ENCODE measurements at places on chromosomes 16 and 17. TPM values are rescaled to one million over a fixed set of nuclear protein-coding genes. Genes with fewer than 3 reads are reported as not detected.

The LRRC46 gene
- 1.6 TPM for total RNA-seq

The HBM gene
- not detected for total RNA-seq

DNA sequence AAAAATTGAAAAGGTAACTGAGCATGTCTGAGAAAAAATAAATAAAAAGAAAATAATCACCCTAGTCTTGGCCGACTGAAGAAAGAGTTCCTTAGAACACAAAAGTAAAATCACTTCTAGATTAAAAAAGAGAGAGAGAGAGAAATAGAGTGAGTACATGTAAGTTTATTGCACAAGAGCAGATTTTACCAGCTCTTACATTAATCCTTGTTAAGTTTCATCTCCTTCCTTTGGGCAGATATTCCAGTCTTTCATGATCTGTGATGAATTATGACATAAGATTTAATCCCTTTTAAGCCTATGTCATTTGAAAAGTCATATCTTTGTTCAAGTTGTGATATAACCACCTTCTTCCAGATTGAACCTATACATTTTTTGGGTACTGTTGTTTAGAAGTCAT lies 54.8 kb downstream of the NFAT5 start:
- no peak for DNase-seq

The ABCC6 gene
- total RNA-seq = not detected

GRCh38 chr16:82715833-82716232 lies 89.1 kb downstream of the CDH13 start:
- DNase-seq = no peak

The EVI2A gene
- total RNA-seq = 14.8 TPM

The TSNAXIP1 gene
- total RNA-seq = 0.55 TPM

DNA sequence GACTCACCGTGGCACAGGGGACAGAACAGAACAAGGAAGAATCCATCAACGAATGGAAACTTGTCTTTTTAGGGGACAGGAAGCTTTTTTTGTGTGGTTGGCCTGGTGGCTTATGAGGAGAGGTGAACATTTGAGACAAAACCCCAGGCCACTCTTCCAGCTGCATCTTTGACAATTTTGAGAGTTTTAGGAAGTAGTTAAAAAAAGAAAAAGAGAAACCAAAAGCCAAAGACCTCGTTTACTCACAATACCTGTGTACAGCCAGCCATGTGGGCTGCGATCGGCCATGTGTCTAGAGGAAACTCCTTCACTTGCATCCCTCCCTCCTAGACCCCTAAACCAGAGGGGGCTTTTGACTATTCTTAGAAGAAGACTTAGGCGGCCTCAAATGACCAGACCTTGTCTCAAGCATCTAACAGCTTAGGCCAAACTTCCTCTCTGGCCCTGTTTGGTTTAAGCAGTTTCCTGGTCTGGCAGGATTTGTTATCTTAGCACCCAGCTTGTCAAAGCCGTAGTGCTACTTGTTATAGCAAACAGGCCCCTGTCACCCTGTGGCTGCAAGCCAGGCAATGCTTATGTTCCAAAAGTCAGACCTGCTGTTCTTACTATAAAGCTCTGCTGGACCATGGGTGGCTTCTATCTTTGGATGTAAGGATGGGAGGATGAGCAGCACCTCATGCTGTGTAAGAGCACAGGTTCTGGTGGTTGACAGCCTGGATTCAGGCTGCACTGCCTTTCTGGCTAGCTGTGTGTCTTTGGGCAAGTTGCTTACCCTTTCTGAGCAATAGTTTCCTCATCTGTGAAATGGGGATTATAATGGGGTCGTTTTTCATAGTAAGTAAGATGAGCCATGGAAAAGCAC lies 17.7 kb downstream of the KSR1 start:
- DNase-seq = no peak

The NACA2 gene
- not detected for total RNA-seq

GRCh38 chr16:17563323-17564091 lies 92.7 kb upstream of the XYLT1 start:
- no peak for DNase-seq

GRCh38 chr17:18949566-18949965 lies 2.4 kb upstream of the SLC5A10 start:
- DNase-seq = no peak

The TMEM235 gene
- not detected for total RNA-seq

DNA sequence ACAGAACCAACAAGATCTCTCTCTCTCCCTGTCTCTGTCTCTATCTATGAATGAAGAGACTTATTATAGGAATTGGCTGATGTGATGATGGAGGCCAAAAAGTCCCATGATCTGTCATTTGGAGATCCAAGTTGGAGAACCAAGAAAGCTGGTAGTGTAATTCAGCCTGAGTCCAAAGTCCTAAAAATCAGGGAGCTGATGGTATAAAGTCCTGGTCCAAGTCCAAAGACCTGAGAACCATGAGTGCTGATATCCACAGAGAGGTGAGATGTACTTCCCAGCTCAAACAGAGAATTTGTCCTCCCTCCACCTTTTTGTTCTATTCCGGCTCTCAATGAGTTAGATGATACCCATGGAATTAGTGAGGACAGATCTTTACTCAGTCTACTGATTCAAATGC lies 15.4 kb upstream of the TMIGD1 start:
- no peak for DNase-seq

GRCh38 chr16:10033556-10033955 lies 148.7 kb downstream of the GRIN2A start:
- no peak for DNase-seq

DNA sequence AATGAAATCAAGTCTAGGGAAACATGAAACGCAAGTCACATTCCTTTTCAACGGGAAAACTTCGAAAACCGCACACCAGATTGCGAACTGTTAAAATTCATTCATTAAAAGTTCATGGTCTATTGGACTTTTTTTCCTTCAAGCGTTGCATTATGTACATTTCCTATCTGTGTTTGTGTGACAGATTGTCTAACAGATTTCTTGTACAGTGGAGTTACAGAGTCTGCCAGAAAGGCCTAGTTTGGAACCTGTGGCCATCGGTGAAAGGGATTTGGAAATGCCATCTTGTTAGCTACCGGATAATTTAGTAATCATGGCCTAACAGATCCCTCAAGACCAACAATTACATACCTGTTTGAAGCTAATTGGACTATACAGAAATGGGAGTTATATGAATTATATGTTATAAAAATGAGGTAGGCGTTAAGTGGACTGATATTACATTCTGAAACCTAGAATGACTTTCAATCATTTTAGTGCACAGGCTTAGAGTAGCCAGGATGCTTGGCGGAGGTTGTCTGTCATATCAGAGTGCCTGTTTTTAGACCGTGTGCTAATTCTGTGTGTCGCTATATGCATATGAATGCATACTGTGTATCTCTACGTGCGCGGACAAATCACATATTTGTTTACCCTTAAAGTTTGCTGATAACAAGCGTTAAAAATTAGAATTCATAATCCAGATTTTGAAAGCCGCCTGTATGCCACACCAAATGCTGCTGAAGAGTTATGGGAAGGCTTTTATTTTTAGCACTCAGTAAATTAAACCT lies 885.4 kb upstream of the RBFOX1 start:
- no peak for DNase-seq

The CDH3 gene
- total RNA-seq = 0.34 TPM

DNA sequence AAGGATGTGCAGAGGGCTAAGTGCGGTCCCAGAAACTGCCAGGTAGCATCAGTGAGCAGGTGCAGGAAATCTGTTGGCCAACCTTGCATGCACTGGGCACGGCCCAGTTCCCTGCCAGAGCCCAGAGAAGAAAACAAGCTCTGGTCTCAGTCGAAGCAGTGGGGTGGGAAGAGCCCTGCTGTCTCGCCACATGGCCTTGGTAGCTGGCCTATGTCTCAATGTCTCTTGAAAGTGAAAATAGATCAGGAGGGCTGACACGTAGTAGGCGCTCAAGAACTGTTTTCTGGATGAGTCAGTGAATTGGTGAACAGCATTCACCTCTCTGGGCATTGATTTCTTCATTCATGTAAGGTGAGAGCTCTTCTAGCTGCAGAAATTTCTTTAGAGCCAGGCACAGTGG lies 90.4 kb downstream of the MARF1 start:
- DNase-seq = no peak

- no peak for DNase-seq
These were observed 1.1 kb downstream of the HS3ST6 start for GRCh38 chr16:1917056-1917664.

The TM4SF5 gene
- total RNA-seq = not detected

GRCh38 chr17:14118951-14119350 lies 49.6 kb downstream of the COX10 start:
- DNase-seq = no peak

DNA sequence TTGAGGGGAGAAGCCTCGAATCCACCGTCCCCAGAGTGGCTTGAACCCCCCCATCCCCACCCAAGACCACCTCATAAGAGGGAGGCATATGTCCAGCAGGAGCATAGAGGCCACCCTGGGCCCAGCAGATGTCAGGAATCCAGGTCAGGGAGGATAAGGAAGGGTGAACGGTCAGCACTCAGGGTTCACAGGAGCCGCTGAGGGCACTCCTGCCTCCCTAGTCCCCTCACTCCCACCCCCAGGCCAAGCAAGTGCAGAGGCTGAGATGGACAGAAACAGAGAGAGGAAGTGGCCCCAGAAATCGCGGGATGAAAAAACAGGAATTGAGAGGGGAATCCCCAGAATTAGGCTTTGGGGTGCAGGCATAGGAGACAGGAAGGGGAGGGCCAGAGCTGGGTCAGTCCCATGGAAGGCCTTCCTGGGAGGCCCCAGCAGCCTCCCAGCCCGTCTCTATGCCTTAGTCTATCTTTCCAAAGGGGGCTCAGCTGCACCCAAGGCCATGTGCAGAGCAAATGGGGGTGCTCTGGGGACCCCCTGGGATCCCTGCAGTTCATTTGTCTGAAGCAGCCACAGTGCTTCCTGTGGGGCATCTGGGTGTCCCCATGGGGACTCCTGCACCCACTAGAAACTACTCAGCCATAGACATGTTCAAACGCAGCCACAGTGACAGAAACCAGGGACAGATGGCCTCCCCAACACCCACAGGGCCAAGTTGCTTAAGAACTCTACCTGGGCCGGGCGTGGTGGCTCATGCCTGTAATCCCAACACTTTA lies 1.7 kb downstream of the CMTM3 start:
- peak; percentile 49 for DNase-seq

DNA sequence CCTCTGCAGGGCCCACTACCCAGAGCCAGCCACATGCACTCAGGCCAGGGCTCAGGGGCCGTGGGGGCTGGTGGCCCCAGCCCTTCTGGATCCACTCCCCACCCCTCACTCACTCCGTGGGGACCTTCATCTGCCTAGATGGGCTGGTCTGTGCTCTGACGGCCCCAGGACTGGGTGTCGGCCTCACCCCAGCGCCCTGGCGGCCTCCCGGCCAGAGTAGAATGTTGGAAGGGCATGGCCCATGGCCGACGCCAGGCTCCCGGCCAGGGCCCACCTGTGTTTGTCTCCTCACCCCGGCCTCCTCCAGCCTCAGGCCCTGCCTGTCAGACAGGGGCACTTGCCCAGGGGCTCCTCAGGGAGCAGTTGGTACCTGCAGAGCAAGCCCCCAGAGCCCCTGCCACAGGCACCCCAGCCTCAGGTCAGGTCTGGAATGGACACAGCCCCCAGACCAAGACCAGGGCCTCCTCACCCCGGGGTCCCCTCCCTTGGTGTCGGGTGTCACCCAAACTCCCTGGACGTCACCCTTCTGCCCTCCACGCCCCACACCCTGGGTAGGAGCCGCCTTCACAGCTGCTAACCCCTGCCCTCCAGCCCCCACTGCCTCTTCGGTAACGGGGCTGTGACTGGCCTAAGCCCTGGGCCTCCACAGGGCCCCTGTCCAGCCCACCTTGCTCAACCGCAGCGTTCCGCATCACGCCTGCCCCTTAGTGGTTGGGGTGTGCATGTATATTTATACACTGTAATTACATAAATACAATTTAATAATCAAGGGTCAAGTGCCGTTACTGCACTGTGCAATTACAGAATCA lies 3.0 kb upstream of the CDH15 start:
- no peak for DNase-seq

DNA sequence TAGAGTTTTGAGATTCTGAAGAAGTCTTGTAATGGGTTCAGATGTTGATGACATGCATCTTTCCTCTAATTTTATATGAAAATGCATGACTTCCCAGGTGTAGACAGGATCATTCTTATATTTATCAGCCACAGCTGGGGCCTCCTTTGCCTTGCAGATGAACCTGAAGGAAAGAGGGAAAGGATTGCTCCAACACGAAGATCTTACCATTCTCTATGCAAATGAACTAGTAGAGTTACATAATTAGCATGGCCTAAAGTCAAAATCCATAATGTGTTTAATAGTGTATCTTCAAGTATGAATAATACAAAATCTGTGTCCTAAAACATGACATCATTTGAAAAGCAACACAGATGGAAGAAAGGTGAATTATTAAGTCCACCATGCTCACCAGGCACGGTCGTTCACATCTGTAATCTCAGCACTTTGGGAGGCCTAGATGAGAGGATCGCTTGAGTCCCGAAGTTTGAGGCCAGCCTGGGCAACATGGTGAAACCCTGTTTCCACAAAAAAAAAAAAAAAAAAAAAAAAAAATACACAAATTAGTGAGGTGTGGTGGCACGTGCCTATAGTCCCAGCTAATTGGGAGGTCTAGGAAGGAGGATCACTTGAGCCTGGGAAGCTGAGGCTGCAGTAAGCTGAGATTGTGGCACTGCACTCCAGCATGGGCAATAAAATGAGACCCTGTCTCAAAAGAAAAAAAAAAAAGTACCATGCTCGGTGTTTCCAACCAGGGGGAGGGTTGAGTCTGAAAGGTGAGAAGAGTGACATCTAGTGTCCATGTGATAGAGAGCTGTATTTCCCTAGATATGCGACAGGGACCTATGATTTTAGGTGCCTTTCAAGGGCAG lies 6.3 kb downstream of the VWA3A start:
- DNase-seq = peak; percentile 49

The TBC1D3L gene
- 4.6 TPM for total RNA-seq

The CPHXL2 gene
- not detected for total RNA-seq

DNA sequence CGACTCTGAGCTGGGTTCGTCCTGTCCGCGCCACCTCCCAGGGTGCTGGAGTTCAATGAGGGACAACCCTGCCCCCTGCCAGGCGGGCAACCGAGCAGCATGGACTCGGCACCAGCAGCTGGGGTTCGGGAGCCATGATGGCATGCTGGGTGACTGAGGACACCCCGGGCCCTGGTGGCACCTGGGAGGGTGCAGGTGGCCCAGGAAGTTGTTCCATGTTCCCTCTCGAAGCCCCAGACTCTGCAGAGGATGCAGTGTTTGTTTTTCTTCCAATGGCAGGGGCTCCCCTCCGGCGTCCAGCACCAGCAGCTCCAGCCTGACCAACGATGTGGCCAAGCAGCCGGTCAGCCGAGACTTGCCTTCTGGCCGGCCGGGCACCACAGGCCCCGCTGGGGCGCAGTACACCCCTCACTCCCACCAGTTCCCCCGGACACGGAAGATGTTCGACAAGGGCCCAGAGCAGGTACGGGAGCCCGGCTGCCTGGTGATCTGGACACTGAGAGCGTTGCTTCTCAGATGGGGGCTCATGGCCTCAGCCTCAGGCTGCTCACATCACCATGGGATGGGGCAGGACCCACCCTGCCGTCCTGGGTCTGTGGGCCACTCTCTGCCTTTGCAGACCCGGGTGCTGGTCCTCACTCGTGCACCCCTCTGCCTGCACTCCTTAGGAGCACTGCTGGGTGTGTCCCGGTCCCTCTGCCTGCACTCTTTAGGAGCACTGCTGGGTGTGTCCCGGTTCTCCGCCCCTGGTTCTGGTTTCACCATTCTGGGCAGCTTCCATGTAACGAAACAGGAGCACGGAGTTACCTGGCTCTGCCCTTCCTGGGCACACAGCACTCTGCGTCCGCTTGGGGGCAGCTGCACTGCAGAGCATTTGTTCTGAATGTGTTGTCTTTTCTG lies 68.2 kb upstream of the CHMP6 start:
- DNase-seq = no peak

The PGAP3 gene
- total RNA-seq = 10.8 TPM

The WNT3 gene
- total RNA-seq = 6.0 TPM

All from A172 (cell line).